ENCODE measurements at places on chromosomes 6 and 20.

DNA sequence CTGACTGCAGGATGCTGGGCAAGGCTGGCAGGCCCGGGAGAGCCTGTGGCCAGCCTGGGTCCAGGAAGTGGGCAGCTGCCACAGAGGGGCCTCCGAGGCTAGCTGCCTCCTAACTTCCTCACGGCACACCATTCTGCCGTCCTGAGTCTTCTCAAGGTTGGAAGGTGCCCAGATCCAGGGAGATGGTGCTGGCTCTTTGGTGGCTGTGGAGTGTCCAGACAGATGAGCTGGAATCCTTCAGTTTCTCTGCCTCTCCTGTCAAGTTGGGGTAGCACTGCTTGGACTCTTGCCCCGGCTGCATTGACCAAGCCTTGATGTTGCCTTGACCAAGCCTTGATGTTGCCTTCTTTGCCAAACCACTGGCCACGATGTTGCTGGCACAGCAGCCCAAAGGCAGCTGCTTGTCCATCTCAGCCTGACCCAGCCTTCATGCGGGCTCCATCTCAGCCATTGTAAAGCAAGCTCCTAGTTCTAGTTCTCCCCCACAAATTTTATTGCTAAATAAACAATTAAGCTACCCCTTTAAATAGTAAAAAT is 75.1 kb upstream of the AFDN start:
- DNase-seq: no peak

GRCh38 chr6:92922216-92922806 is 497.0 kb downstream of the EPHA7 start:
- no peak for DNase-seq

DNA sequence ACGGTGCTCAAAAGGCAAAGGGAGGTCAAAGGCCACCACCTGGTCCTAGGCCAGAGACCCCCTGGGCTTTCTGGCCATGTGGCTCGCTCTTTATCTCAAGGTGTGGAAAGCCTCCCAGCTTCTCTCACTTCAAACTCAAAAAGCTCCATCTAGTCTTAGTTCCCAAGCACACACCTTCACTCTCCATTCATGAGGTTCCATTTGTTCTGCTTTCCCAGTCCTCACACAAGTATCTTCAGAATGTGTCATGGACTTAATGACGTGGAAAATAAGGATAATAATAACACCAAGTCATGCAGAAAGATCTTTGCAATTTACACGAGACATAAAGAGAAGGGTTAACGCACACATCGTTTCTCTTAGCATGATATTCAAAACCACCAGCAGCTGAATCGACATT is 219.3 kb downstream of the GMDS start:
- no peak for DNase-seq

GRCh38 chr20:9926476-9926875 is 87.6 kb upstream of the PAK5 start:
- no peak for DNase-seq

DNA sequence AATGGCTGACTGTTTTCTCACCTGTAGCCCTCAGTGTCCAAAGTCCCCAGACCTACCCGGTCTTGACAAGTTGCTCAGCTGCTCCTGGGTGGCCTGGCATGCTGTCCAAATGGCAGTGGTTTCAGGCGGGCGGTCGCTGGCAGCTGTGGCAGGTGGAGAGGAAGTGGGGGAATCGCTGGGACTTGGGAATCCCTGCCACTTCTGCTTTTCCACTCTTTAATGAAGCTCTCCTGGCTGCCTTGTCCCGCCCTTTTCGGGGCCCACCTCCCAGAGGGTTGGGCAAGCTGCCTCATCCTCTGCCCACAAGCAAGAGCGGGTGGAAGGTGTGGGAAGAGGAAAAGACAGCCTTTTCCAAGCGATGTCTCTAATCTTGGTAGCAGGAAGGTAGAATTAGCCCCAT is at the start of gene OCSTAMP:
Gene OCSTAMP (minus strand): TSS at position 194 of the 400 bp plus-strand sequence. CDS start 94 bp downstream, at position 100.
- peak; percentile 38 for DNase-seq

DNA sequence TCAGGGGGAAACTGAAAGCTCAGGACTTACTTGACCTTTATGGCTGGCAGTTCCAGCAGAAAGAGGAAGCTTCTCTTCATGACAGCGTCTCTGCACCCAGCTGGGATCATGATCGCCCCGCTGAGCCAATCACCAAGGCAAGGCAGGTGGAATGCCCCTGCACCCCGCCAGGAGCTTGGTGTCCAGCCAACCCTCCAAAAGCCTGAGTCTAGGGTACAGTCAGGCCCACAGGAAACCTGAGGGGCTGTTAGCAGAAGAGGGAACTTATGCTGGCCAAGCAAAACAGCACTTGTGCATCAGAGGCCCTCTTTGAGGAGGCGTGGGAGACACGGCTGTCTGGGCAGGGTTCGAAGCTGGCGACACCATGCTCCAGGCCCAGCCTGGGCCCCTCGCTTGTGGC is 188.3 kb upstream of the GMDS start:
- no peak for DNase-seq

DNA sequence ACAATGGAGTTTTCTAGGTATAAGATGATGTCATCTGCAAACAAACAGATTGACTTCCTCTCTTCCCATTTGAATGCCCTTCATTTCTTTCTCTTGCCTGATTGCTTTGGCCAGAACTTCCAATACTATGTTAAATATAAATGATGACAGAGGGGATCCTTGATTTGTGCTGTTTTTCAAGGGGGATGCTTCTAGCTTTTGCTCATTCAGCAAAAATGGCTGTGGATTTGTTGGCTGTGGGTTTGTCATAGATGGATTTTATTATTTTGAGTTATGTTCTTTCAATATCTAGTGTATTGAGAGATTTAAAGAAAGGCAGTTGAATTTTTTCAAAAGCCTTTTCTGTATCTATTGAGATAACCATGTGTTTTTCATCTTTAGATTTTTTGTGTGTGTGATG is 662.4 kb upstream of the EYS start:
- DNase-seq: no peak

DNA sequence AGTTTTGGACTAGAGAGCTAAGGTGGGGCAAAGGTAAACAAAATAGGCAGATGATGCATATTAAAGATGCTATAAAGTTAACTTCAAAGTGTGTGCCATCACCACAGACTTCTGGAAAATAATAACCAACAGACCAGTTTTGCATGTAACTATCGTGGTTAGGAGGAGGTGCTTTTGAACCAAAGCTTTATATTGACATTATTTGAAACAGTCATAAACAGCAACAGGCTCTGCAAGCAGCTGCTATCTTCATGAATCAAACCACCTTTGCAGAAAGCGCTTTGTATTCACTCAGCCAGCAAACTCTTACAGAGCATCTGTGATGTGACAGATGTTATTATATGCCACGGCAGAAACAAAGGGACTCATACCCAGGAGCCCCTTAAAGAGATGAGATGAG is 81.9 kb downstream of the CRYBG1 start:
- DNase-seq: no peak

- DNase-seq: no peak
These were observed 21.2 kb downstream of the REPS1 start for GRCh38 chr6:138966870-138967269.

DNA sequence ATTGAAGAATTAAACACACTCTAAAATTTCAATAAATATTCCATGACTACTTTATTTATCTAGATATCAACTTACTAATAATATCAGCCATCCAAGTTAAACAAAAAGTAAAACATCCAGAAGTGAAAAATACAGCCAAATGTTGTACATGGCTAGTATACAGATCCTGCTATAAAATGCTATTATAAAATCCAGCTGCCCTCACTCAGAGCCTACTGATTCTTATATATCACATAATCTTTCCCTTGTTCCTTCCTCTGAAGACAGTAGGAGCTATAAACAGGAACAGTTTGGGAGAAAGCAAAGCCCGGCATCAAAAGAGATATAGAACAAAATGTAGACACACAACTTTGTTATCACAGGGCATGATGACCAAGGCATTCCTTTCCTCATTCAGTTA is 212.9 kb downstream of the PLCB4 start:
- DNase-seq: no peak

DNA sequence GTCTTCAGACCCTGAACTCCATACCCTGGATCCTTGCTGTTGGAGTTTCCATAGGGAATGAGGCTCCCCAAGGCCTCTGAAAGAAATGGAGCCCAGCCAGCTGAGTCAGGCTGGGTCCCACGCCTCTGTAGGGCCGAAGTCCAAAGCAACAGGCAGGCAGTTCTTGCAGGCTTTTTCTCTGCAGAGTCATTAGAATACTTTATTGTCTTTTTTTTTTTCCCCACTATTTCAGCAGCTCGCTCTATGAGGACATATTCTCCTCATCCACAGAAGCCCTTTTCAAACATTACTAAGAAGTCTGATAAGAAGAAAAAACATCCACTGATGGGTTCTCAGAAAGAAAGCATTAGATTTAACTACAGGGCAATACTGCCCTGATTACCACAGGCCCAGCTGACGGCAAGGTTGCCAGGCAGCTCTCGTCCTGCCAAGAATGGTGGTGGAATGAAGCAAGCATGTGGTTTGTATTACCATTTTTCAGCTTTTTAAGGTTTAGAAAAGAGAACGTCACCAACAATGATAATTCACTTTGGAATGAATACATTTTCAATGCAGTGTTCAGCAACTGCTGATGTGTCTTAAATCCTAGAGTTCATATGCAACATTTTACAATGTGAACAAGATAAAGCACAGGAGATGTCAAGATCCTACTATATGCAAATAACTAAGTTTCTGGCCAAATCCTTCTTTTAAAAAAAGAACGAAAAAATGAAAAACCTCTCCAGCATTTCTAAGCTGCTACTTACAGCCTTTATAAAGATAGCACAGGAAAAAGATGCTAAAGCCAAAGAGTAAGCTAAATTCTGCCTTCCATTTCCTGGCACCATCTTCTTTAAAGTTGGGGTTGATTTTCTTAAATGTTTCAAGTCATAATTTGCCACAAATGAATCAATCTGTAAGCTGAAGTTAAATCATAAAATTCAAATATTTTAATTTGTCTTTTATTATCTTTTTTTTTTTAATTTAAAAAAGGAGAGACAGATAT is 223.6 kb upstream of the CITED2 start:
- DNase-seq: peak; percentile 76

GRCh38 chr20:31956556-31957526 is 5.0 kb upstream of the PDRG1 start:
- DNase-seq: no peak

DNA sequence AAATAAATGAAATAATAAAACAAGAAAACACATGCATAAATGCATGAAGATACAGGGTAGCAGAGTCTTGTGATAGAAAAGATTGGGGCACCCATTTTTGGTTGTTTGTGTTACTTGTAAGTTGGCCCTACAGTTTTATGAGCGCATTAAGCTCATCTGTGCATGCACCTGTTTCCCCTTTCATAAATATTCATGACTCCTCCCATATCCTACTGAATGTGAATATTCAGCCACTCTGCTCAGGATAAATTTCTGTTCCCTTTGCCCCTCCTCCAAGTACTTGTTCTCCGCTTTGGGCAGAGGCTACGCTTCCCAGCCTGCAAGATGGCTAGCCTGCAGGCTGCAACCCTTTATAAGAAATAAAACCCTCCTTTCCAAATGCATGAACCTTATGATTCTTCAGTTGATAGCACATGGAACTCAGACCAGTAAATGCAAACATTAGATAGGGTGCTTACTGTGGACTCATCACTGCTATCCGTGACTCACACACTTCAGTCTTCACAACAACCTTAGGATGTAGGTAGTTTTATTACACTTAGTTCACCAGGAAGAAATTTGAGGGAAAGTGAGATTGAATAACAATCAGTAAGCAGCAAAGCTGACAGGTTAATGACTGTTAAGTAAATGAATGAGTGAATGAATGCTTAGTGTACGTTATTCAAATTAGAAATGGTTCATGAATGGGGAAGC is 15.0 kb downstream of the ALDH8A1 start:
- DNase-seq: no peak

DNA sequence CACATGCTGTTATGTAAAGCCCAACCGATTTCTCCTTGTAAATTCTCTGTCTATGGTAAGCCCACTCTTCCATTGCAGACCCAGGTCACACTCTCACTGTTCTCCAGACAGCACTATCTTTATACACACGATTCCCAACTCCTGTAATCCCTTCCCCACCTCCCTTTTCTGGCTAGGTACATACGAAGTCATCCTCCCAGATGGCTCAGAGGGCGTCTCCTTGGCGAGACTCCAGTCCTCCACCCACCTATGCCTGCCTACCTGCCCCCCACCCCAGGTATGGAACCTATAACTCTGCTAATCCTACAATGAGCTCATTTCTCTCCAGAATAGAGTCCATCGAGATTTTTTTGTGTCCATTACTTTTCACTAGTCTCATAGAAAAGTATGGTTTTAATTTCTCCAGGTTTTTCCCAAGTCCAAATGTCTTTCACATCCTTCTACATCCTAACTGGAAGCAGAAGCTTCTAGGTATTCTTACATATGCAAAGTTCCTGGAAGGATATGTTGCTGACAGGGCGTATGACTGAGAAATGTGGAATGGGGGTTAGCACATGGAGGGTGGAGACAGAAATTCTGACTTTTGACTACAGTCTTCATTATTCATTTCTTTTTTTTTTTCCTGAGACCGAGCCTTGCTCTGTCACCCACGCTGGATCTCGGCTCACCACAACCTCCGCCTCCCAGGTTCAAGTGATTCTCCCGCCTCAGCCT is 22.8 kb downstream of the SCML4 start:
- no peak for DNase-seq

GRCh38 chr6:22028403-22029090 is 268.3 kb downstream of the PRL start:
- DNase-seq: no peak

- no peak for DNase-seq
These were observed 140.8 kb upstream of the INSM1 start for GRCh38 chr20:20227013-20227571.

DNA sequence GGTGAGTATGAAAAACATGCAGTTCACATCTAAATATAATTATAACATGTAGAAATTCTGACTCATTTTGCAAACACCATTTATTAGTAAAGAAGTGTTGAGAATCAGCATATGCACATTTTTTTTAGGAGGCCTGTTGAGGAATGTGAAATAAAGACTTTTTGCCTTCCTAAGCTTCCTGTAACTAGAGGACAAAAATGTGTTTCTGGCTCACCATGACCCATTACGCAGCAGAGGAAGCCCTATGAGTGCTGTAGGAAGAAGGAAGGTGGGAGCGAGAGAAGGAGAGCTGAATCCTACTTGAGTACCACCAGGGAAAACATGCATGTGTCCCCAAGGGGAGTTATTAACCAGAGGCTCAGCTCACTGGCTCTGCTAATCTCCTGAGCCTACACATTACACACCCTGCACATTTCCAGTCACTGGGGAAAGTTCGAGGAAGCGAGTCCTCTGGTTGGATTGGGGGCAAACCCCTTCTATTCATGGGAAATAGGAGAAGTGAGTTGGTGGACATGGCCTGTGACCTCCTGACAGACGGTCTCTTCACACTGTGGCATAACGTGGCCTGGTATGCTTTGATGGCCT is 540.5 kb upstream of the JAG1 start:
- no peak for DNase-seq

GRCh38 chr6:3844097-3844463 is 5.1 kb upstream of the FAM50B start:
- DNase-seq: no peak

GRCh38 chr6:34908194-34908593 is 19.1 kb downstream of the ANKS1A start:
- no peak for DNase-seq

GRCh38 chr6:2911171-2911570 is 8.1 kb upstream of the SERPINB9 start:
- no peak for DNase-seq

- DNase-seq: no peak
These were observed 8.9 kb downstream of the TGIF2 start for GRCh38 chr20:36582322-36582721.

- DNase-seq: no peak
These were observed 45.8 kb upstream of the VSTM2L start for GRCh38 chr20:37856932-37857660.

- no peak for DNase-seq
These were observed 43.0 kb upstream of the ZBP1 start for GRCh38 chr20:57663241-57663640.
